C1 segment of cervical spinal cord (tissue), 14 donors: ENCODE measurements at places on chromosomes 1 and 21.

DNA sequence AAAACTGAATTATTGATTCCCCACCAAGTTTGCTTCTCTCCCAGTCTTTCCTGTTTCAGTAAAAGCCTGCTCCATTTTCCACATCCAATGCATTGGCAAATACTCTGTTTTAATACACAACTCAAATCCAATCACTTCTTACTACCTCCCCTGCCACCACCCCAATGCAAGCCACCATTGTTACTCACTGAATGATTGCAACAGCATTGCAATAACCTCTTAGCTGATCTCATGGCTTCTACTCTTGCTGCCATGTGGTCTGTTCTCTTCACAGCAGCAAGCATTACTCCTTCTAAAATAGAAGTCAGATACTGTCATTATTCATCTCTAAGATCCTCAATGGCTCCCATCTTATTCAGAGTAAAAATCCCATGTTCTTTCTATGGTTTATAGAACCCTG, 123.4 kb downstream of the ATP6V1G3 start:
- no peak for DNase-seq

DNA sequence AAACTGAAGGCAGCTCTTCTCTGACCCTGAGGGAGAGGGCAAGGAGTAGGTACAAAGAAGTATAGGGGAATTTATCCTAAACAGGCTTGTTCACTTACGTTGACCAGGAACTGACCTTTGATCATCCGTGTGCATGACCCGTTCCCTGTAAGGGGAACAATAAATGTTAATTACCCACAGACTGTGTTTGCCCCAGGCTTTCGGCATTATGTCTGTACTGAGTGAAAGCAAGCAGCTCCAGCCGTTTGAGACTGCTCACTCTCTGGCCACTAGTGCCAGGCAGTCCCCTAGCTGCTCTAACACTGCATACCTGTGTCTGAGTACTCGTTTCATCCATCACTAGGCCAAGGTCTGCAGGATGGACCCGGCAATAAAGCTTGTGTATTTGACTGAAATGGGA, 1365.3 kb downstream of the NCAM2 start:
- no peak for DNase-seq

GRCh38 chr1:26607186-26607585, 77.6 kb downstream of the RPS6KA1 start:
- DNase-seq, result no peak

DNA sequence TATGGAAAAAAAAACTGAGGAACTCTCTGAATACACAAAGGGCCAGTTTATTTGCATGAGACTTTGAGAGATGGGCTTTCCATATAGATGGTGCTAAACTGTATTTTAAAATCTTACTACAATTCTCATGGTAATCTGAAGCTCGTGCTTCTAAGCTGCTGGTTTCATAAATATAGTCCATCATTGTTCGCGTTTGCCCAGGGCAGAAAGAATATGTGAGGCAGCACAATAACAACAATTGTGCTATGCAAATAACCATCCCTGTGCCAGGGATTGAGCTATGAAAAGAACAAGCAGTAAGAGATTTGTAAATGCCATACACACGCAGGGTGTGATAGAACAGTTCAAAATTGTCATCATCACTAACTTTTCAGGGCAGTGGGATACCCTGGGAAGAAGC, 4.9 kb upstream of the EPS15 start:
- DNase-seq, result no peak

GRCh38 chr1:27727126-27727525, 1.4 kb downstream of the FAM76A start:
- DNase-seq, result no peak

DNA sequence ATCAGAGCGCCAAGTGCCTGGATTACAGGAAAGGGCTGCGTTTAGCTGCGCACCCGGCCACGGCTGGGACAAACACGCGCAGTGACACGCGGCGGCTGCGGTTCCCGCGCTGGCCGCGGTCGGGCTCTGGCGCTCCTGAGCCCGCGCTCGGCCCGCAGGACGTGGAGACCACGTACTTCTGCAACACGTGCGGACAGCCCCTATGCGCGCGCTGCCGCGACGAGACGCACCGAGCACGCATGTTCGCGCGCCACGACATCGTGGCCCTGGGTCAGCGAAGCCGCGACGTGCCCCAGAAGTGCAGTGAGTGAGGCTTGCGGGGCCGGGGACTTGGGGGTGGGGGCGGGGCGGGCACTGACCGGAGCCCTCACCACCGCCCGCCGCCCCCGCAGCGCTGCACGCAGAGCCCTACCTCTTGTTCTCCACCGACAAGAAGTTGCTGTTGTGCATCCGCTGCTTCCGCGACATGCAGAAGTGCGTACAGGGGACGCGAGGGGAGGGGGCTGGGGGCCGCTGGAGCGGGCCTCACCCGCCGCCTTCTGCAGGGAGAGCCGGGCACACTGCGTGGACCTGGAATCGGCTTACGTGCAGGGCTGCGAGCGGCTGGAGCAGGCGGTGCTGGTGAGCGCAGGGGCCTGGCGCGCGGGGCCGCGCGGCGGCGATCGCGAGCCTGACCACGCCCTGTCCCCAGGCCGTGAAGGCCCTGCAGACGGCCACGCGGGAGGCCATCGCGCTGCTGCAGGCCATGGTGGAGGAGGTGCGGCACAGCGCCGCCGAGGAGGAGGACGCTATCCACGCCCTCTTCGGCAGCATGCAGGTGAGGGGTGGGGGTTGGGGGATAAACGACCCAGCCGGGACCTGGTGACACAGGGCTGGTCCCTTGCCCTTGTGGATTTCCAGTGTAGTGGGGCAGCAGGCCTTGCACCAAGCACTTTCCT, 3.1 kb downstream of the RNF207 start:
- DNase-seq, result peak; percentile 51

GRCh38 chr1:105556266-105556665, 1500.2 kb upstream of the PRMT6 start:
- no peak for DNase-seq

DNA sequence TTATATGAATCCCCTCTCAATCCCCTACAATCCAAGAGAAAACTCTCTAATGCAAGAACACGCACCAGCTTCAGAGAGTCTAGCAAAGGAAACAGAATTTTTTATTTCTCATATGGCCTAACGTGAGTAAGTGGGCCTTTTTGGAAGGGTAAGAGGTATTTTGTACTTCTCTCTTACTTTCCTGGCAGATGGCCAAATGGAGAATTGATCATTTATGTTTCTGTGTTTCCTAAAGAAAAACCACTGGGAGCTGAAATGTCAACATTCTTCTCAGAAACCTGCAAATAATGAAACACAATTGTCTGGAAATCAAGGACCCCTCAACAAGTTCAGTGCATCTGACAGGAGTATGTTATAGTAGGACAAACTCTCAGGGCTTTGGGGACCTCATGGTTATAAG, 176.4 kb upstream of the C8B start:
- no peak for DNase-seq

DNA sequence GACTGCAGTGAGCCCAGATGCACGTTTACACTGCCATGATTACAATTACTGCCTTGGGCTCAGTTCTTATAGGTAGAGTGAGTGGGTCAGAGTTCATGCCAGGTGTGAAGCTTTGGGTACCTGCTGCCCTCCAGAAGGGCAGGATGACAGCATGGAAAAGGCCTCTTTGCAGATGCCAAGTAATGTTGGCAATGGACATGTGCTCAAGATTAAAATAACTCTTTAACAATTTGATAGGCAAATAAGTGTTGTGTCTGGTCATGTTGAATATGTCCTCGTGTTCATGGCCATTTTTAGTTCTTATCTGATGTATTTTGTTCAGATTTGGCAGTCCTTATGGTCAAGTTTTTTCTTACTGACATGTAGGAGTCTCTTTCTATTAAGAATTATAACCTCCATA, 34.8 kb downstream of the S100B start:
- DNase-seq, result no peak

DNA sequence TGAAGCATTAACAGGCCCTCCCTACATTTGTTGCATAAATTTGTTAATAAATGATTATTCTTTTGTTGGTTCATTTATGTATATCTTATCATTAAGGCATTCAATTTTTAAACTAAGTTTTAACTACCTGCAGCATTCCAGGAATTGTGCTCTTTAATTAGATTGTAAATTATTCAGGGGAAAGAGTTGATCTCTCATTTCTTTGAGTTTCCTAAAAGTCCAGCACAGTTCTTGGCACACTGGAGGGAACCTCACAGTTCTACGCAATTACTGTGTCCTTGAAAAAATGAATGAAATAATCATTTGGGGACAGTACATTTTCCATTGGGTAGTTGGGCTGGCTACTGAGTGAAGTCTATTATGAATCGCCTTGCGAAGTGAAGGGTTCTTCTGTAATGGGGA, 493 bp upstream of the STXBP3 start:
- no peak for DNase-seq
